ENCODE measurements at places on chromosomes 7 and 10.

DNA sequence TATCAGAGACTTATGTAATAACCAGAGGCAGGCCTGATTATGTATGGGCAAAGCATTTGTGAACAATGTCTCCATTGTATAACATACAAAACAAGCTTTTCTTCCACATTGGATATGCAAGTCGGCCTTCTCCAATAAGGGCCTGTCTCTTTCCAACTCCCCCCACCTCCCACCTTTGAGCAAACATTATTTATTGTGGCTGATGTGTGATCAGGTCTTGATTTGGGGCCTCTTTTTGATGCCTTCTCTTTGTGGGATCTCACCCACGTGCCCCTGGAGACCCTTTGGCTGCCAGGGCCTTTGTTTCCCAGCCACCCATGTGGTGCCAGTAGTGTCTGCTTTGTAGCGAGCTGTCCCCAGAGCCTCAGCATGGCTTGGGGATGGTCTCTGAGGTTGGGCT is 53.0 kb downstream of the TCF7L2 start:
- DNase-seq: no peak

GRCh38 chr7:1925973-1926907 is 256.2 kb downstream of the ELFN1 start:
- no peak for DNase-seq

DNA sequence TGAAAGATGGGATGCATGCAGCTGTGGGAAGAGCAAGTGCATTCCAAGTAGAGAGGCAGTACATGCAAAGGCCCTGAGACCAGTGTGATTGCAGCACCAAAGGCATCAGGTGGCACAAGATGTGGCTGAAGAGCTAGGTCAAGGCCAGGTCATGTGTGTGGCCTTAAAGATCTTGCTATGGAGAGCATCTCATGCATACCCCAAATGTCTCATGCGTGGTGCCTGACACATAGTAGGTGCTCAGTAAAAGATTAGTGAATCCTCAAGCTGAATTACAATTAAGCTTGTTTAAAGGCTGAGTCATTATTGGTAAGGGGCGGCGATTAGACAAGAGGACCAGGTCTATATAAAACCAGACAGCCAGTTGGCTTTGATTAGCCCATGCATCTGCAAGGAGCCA is 336.6 kb downstream of the FGFR2 start:
- no peak for DNase-seq

- no peak for DNase-seq
Measured at GRCh38 chr10:6211341-6211670, 8.6 kb downstream of the PFKFB3 start.

Data from stimulated activated CD4-positive, alpha-beta T cell treated with anti-CD3 and anti-CD28 coated beads, Interleukin-15, amount 100 ng/mL, for 1 hour (primary cell).